ENCODE measurements at places on chromosomes 7 and 10.

GRCh38 chr7:12990440-12990839, 303.0 kb downstream of the ARL4A start:
- DNase-seq: no peak

- no peak for DNase-seq
Observed at GRCh38 chr10:52706332-52707070, 66.1 kb downstream of the MBL2 start.

DNA sequence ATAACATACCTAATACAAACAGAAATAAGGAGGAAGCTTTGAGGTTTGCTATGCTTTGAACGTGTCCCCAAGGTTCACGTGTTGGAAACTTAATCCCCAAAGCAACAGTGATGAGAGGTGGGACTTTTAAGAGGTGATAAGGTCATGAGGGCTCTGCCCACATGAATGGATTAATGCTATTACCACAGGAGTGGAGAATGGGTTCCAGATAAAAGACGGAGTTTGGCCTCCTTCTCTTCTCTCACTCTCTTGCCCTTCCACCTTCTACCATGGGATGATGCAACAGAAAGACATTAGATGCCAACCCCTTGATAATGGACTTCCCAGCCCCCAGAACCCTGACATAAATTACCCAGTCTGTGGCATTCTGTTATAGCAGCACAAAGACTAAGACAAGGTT, 9.6 kb downstream of the ITGB1 start:
- no peak for DNase-seq

DNA sequence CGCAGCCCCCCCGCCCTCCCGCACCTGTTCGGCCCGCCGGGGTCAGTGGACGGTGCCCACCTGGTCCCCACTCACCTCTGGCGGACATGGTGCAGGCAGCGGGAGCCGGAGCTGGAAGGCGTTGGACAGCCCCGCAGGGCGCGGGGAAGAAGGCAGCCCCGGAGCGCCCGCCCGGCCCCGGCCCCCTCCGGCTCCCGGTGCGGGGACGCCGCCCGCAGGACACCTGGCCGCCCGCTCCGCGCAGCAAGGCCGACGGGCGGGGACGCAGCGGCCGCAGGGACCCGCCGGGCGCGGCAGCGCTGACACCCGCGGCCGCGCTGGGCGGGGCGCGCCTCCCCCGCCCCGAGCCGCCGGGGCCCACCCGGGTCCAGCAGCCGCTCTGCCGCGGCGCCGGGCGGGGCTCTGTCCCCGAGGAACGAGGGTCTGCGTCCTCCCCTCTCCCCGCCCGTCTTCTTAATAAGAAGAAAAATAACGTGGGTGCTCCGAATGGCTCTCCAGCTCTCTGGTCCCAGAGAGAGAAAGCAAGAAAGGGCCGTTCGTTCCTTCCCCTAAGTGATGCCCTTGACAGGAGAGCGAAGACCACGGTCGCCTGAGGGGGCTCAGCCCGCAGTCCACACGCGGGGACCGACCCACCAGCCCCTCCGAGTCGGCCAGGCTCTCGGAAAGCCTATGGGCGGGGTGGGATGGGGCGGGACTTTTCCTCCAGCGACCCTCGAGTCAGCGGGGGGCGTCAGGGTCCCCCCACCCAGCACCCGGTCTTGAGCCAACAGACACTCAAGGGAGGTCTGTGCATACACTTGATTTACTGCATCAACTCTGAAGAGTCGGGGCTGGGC, 53.4 kb upstream of the FHIP2A start:
- DNase-seq: no peak

DNA sequence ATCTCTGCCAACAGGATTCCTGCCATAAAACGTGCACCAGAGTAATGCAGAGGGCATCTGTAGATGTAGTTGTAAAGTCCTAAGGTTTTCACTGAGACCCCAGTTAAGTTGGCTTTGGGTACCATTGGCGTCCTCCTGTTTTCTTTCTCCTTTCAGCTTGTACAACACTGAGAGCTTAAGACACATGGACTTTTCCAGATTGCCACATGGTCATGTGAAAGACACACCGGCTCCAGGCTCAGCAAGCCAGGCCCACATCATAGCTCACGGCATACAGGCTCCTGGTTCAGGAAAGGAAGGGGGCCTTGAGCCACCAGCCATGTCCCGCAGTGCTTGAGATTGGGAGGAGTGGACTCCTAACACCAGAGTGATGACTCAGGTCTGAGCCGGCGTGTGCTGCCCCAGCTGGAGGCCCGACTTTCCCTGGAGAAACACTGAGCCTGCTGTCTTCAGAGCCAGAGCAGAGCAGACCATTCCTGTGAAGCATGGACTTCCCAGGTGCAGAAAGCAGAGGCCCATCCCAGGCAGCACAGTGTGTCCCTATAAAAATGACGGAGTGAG, 252.7 kb downstream of the PRPF18 start:
- no peak for DNase-seq

GRCh38 chr7:132076301-132077035, 499.8 kb downstream of the PLXNA4 start:
- no peak for DNase-seq

GRCh38 chr10:33064706-33065105, 106.7 kb upstream of the ITGB1 start:
- no peak for DNase-seq

GRCh38 chr7:29564496-29565223, 1.0 kb downstream of the PRR15 start:
- no peak for DNase-seq

- DNase-seq: no peak
Observed at GRCh38 chr10:35707642-35708425, 65.7 kb upstream of the FZD8 start.

DNA sequence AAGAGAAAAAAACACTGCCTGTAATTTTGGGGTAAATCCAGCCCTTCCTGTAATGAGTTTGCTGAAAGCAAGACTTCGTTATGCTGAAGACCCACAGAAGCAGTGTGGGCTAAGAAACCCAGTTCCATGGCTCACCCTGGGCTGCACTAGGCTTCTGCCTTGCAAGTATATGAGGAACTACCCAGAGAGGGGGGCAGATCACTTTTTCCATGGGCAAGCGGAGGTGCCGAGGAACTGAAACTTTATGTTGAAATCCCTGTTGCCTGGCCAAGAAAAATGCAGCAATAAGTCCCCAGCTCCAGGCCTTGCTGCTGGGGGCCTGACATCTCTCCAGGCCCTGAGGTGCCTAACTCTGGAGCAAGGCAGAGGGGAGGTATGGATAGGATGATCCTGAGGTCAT, 8.5 kb downstream of the RASSF4 start:
- no peak for DNase-seq

DNA sequence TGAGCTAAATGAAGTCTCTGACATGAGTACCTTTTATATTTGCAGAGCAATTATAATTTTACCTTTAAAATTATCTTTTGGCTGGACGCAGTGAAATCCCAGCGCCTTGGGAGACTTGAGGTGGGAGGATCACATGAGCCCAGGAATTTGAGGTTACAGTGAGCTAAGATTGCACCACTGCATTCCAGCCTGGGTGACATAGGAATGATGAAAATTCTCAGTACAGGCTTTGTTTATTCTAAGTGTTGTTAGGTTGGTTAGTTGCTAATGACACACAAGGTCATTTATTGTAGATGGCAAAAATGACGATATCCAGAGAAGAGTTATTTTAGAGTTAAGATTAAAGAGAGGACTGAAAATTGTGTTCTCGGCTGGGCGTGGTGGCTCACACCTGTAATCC, 87.6 kb downstream of the XRCC2 start:
- DNase-seq: no peak

- DNase-seq: no peak
Observed at GRCh38 chr7:22996470-22996869, 17.5 kb downstream of the HYCC1 start.

- no peak for DNase-seq
Observed at GRCh38 chr10:117425974-117426566, 50.8 kb upstream of the PDZD8 start.

DNA sequence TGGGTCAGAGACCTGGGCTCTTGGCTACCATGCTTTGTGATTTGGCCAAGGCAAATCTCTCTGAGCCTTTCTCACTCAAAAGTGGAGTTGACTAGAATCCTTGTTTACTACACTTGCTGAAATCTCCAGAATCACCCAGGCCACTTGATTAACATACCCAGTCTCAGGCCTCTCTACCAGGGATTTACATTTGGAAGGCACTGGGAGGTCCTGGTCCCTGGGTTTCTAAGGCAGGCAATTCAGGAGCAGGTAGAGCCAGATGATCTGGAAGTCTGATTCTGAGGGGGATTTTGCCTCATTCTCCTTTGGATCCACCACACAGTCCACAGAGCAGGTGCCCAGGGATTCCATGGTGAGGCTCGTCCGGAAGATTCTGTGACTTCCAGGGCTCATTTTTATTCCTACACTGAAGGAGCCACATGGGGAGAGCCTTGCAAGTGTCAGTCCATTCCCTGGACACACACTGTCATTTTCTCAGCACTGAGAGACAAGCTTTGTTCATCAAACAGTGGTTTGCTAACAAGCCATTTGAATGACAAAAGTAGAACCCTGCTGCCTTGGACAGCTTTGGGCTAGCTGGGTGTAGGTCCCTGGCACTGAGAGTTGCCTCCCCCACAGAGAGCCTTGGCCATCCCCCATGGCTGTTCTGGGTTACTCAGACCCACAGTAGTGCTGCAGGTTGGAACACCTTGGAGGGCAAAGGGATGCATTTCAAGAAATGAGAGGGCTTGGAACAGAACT, 74.2 kb downstream of the NOC3L start:
- DNase-seq: no peak

DNA sequence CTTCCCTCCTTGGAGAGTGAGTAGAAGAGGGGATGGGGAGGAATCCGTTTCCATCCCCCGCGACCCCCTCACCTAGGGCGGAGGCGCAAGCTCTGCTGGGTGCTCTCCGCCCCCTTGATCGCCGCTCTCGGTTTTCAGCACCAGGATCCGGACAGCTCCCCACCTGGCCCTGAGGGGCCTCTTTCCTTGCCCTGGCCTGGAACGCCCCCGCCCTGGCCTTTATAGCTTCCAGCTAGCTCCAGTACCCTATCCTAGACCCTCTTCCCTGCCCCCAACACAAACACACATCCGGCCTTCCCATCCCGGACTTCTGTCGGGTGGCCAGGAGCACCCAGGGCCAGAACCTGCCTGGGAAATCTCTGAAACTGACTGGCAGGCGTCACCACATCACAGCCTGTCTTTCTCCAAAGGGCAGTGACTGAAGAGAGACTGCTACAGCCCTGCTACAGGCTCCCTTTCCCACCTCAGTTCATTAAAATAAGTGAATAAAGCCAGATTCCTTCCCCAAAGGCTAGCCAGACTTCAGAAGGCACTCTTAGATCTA, 72.3 kb upstream of the LEP start:
- DNase-seq: no peak

DNA sequence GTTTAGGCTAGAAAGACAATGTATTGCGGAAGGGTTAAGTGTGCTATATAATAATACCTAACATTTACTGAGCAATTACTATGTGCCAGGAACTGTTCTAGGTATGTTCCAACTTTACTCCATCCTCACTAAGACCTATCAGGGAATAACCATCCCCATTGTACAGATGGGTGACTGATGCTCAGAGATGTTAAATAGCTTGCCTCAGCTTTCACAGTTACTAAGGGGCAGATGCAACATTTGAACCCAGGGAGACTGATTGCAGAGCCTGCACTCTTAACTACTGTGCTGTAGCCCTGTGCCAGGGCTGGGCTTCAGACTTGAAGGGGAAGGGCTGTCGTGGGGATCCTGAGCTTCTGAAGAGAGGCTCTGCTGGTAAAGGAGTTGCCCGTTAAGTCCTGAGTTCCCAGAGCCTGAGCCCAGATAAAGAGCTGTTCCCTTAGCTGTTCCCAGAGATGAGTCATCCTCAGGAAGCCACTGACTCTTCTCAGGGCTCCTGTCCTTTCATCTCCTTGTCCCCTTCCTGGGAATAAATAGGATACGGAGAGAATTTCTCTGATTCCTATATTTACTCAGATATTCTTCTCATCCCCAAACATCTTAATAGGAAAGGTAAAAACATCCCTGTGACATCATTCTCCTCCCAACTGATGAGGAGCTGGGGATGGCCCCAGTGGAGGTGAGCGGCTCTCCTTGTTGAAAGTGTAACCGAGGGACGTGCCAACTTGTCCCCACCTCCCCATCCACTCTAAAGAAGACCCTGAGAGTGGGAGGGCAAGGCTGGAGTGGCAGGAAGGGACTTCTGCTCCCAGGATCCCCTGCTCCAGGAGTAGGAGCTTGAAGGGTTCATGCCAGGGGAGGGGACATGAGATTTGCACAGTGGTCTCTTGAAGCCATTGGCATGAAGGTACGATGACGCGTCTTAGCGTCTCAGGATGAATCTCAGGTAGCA, 28.0 kb upstream of the HABP2 start:
- no peak for DNase-seq

DNA sequence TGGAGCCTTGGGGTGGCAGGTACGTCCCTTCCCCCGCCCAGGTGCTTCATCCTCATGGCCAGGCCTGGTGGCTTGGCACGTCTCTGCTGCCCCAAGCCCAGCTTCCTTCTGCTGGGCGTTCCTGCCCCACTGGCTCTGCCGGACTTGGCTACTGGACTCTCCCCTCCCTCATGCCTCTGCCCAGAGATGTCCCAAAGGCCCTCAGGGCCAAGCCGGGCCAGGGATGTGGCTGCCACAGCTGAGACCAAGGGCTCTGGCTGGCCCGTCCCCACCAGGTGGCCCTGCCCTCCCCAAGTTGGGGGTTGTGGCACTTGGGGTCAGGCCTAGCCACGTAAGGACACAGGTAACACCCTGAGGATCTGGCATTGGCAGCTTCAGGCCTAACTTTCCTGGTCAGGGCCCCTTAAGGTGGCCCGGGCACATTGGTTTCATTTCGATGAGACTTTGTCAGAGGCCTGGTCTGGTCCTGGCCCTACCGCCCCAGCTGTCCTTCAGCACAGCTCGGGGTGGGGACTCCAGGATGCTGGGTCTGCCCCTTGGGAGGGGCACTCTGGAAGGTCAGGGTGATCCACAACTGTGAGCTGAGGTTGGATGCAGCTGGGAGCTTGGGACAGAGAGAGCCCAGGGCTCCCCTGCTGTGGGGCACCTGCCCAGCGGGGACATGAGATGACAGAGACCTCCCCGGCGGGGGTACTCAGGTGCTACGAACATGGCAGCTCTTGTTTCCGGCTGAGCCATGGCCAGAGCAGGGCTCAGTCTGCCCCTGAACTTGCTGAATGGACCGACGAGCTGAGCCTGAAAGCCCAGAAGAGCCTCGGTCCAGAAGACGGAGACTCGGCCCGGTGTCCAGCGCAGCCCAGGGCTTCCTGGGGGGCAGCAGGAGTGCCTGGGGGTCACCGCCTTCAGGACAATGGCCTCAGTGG, 2.9 kb downstream of the BHLHA15 start:
- no peak for DNase-seq
